Thoracic aorta endothelial cell (primary cell): ENCODE measurements at places on chromosomes 1 and 21. TPM values are rescaled to one million over a fixed set of nuclear protein-coding genes. Genes with fewer than 3 reads are reported as not detected.

Gene OR6P1
- not detected in 2 replicates for total RNA-seq

Gene KAZN
- total RNA-seq = 1.5 and 2.4 TPM in 2 replicates

Gene PHACTR4
- 51.6 and 70.6 TPM in 2 replicates for total RNA-seq

Gene ABCG1
- 17.7 and 19.0 TPM in 2 replicates for total RNA-seq

Gene CD84
- not detected in 2 replicates for total RNA-seq
